ENCODE measurements at places on chromosomes 16 and 17.

- DNase-seq = no peak
Measured at GRCh38 chr16:21028728-21029127, 121.9 kb downstream of the DNAH3 start.

- DNase-seq = no peak
Measured at GRCh38 chr16:77191259-77191969, 424 bp downstream of the MON1B start.

DNA sequence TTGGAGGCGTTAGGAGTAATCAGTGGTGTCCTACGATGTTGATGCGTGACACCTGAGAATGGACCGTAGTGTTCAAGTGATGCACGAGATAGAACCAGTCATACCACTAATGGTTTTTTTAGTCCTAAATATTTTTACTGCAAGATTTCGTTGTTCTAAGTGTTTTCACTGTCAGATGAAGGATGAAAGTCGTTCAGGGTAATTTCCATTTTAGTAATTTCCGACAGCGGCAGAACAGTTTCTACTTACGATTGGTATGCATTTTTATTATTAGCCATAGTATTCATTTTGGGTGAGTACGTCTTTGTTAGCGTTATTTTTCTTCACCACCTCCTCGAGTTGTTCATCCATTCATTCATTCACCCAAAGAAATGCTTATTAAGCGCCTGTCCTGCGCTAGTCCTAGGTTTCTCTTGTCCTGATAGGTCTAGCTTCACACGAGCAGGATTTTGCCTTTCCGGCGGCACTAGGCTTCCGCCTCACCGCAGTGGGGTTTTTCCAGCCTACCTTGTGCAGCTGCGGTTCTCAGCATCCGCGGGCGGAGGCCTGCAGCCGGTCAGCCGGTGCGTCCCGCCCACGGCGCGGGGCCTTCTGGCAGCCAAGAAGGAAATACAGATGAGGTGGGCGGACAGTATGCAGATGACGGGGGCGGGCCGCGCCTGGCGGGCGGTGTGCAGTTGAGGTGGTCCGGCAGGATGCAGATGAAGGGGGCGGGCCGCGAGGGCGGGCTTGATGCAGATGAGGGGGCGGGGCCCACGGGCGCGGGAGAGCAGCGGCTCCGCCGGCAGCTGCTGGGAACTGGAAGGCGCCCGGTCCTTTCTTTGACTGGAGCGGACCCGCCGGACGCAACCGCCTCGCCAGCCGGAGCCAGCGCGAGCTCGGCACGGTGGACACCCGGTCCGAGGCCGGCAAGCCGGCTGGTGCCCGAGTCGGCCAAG is 146.4 kb downstream of the SPECC1 start:
- peak; percentile 89 for DNase-seq

- no peak for DNase-seq
Measured at GRCh38 chr16:80659865-80660264, 119.1 kb downstream of the DYNLRB2 start.

GRCh38 chr16:580141-580945 is 9.5 kb upstream of the RAB40C start:
- DNase-seq = no peak
